ENCODE measurements at places on chromosomes 3 and 15. TPM values are rescaled to one million over a fixed set of nuclear protein-coding genes. Genes with fewer than 3 reads are reported as not detected.

Gene EPHA3
- polyA plus RNA-seq = 6.4 TPM

Gene SLC22A13
- polyA plus RNA-seq = 1.7 TPM

Gene KIF23
- 33.9 TPM for polyA plus RNA-seq

Gene FAM98B
- polyA plus RNA-seq = 97.1 TPM

Gene FSD2
- 0.15 TPM for polyA plus RNA-seq

Gene HYAL3
- polyA plus RNA-seq = 3.1 TPM

Gene PLCL2
- 16.6 TPM for polyA plus RNA-seq

- peak; percentile 56 for DNase-seq
These were observed 36.1 kb downstream of the BNC1 start for GRCh38 chr15:83248151-83249029.

GRCh38 chr3:82143661-82144412 lies 382.4 kb upstream of the GBE1 start:
- no peak for DNase-seq

- DNase-seq = no peak
These were observed 121.7 kb upstream of the GADL1 start for GRCh38 chr3:31016196-31016595.

GRCh38 chr3:73547427-73548248 lies 77.1 kb downstream of the PDZRN3 start:
- peak; percentile 40 for DNase-seq

DNA sequence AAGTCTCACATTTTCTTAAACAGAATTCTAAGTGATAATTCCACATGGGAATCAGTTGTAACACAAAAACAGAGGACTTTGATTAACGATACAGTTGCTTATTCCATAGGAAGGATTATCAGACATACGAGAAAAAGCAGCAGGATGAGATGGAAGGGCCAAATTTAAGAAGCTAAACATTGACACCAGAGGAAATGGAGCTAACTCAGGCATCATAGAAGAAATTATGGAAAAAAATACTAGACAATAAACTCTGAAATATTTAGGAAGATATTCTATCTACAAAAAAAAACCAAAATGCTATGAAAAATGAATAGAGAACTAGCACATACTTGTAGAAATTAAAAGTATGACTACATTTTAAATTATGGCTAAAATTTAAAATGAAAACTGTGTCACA lies 776.1 kb downstream of the ROBO1 start:
- DNase-seq = no peak

GRCh38 chr3:101340591-101340990 lies 20.2 kb upstream of the IMPG2 start:
- no peak for DNase-seq

GRCh38 chr3:183392186-183393034 lies 36.0 kb downstream of the MCF2L2 start:
- no peak for DNase-seq

- DNase-seq = no peak
These were observed 109.2 kb upstream of the ROBO2 start for GRCh38 chr3:76930712-76931111.

DNA sequence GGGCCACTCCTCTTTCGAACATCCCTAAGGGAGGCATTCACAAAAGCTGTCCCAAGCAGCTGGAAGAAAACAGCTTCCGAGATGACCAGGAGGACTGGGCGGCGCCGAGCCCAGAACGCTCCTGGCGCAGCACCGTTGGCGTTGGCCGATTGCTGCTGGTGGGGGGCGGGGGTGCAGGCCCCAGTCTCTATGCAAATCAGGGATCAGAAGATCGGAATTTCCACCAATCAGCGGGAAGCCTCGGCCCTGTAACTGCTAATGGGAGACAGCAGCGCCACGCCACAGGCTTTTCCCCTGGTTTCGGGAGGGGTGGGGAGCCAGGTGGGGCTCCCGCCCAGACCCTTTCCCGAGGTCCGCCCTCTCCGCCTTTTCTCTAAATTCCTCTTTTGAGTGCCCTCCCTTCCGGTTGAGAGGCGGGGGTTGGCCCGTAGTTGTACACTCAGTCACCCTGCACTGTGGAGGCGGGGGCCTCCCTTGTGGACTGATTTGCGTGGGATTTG lies 27.0 kb downstream of the HMCES start:
- peak; percentile 59 for DNase-seq

DNA sequence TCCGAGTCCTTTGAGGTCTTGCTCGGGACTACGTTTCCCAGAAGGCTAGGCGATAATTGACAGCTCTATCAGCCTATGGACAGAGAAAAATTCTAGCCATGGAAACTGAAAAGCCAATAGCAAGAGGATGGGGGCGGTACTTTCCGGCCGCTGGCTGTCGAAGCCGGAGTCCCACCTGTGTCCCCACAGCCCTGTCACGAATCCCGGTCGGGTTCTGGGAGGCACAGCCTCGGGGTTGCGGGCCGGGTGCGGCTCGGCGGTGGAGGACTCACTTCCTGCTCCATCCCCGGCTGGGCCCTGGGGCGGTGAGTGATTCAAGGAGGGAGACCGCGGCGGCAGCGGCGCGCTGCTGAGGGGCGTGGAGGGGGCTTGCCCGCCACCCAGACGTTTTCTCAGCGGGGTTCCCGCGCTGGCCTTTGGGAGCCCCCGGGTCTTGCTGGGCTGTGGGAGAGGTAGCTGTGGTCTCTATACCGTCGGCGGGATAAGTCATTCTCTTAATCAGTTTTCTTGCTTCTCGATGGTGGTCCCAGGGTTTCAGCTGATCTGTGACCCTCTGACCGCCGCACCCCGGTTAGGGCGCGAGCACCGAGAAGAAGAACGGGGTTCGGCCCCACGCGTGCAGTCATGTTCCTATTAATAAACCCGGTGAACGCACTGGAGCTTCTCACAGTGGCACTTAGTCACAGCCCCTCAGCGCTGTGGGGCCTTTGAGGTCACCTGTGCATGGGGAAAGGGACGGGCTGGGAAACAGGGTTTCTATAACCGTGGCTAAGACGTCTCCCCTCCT lies at the start of gene ZNF774:
ZNF774 (plus strand) TSS at position 178 of the 787 bp plus-strand sequence. CDS start 2,377 bp downstream, outside the sequence.
- peak; percentile 98 for DNase-seq

- DNase-seq = no peak
These were observed 321.5 kb upstream of the ICE2 start for GRCh38 chr15:60800299-60801072.

DNA sequence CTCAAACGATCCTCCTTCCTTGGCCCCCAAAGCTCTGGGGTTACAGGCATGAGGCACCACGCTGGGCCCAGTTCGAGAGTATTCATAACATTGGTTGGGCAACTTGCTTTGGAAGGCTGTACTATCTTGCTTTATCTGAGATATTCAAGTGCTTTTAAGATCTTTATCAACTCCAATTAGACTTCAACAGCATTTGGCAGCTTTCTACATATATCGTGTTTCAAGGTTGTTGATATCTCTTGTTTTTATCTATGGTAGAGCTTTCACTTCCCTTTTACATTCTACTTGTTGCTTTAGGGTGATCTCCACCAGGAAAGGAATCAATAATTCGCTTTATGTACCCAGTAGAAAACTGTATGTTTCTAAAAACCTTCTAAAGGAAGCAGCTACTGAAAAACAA lies 395.3 kb downstream of the IL5RA start:
- no peak for DNase-seq

DNA sequence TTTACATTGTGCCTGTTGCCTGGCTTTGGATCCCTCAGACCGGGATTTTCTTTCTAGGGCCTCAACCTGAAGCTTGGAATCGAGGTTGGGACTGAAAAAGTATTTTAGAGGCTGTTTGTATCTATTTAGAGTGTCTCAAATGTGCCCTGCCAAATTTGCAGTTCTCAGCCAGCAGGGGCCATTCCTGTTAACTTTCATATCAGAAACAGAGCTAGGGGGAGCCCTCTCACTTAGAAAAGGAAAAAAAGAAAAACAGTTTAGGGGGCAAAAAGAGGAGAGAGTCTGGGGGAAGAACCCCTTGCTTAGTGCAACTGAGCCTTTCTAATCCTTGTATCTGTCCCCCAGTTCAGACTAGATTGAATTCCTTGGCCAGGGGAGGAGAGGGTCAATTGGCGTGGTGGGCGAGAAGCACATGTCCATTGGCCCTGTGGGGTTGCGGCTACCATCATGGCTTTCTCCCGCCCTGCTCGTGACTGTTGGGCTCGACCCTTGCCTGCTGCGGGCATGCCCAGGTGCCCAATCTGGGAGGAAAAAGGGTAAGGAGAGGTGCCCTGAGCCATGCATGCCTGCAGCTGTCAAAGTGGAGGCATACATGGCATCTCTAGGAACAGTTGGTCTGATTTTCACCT lies 101.6 kb downstream of the CFAP44 start:
- no peak for DNase-seq

DNA sequence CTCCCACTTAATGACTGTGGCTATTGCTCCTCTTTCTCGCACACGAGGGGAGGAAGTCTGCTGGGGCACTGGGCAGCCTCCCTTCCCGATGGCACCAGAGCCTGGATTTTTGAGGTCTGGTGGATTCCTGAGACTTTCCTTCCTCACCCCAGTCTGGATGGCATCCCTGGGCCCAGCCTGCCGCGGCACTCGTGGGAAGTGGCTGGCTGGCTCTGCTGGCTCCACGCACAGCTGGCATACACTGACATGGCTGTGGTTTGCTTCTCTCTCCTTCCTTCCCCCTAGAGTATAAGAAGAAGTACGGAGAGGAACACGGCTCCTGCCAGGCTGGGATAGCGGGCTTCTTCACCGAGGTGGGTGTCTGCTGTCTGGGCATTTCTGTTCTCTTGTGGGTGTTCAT lies 319.8 kb upstream of the LRRFIP2 start:
- DNase-seq = no peak

GRCh38 chr3:97692831-97693230 lies 71.7 kb upstream of the ARL6 start:
- DNase-seq = no peak

DNA sequence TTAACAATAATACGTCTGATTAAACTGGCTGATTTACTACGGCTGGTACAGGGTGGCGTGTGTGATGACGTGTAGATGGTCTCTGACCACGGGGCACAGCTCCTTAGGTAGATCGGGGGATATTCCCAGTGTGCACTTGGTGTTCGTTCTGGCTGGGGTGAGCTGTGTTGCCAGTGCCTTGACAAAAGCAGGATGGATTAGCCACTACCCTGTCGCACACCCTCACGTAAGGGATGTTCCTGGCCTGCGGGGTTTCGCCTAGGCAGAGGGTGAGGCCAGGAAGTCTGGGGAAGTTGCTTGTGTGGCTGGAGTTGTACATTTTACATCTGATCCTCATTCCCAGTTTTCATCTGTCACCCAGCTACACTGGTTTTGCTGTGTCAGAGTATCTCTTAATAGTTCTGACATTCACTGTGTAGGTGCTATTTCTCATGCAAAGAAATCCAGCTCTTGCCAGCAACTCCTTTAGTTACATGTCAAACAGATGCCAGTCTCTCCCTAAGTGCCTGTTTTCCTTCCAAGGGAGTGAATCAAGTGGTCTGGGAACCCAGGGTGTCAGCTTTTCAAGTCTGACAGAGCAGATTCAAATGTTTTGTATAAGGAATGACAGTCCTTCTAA lies 66.1 kb upstream of the CCR4 start:
- DNase-seq = no peak

- DNase-seq = no peak
These were observed 158.2 kb downstream of the NTRK3 start for GRCh38 chr15:88098361-88098760.

GRCh38 chr3:70531838-70532489 lies 219.5 kb upstream of the MDFIC2 start:
- no peak for DNase-seq

GRCh38 chr3:54264050-54264449 lies 141.7 kb downstream of the CACNA2D3 start:
- no peak for DNase-seq

GRCh38 chr3:70702132-70702531 lies 389.7 kb upstream of the MDFIC2 start:
- no peak for DNase-seq

GRCh38 chr3:187051066-187051465 lies 88.2 kb downstream of the RPL39L start:
- DNase-seq = no peak

- DNase-seq = no peak
These were observed 43.2 kb upstream of the PPP4R2 start for GRCh38 chr3:72953325-72953956.

GRCh38 chr15:59274126-59274970 lies 67.7 kb downstream of the LDHAL6B start:
- DNase-seq = no peak

DNA sequence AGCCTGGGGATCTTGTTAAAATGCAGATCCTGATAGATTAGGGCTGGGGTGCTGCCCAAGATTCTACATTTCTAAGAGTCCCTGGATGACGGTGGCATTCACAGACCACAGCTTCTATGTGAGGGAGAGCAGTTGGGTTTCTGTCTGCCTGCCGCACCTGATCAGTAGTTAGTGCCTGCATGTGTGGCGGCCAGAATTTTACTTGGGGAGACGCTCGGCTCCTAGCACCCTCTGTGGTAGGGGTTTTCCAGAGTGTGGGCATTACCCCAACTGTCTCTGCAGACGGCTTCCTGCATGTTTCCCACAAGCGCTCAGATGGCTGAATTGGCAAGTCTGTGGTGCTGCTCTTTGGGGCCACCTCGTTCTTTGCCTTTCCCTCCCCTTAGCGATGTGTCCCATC lies 8.3 kb downstream of the GHRL start:
- no peak for DNase-seq

DNA sequence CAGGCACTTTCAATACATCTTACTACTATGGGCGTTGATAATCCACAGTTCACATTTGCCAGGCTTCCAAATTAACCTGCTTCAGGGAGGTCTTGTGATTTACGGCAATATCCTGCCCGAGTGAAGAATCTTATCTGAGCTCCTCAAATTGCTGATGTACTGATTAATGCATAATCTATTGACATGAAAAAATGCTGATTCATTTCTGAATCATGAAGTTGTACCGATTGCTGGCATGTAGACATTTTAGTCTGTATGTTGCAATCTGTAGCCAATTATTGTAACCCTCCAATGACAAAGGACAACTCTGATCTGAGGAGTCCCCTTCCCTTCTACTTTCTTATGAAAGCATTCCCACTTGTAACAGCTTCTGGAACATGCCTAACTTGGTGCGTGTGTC lies 97.2 kb downstream of the SEC22A start:
- DNase-seq = no peak

GRCh38 chr15:48090666-48091065 lies 30.1 kb upstream of the SLC24A5 start:
- no peak for DNase-seq

DNA sequence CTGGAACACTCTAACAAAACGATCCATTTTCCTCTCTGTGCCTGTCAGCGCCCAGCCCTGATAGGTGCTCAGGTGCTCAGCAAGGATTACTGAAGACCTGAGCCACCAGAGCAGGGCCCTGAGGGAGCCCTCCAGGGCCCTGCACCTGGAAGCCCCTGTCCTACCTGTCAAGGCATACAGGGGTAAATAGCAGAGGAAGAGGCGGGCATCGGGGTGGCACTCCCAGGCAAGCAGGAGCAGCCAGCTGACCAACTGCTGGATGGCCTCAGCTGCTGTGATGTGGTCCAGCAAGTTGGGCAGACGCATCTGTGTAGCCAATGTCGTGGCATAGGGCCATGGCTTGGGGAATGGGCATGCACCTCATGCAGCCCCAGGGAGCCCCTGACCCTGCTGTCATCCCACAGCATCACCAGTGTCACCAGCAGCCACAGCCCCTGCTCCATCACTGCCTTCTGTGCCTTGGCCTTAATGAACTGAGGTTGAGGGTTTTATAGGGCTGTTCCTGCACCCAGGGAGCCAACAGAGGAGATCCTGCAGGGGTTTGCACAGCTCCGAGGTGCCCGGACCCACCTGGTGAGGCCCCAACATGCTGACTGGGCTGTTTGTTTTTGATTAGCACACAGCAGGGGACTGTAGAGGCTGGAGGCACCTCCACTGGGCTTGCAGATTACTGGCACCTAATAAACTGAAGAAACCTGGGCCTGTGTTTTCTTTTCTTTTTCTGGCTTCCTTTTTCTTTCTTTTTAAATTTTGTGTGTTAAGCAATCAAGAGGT lies 7.9 kb upstream of the WDR6 start:
- no peak for DNase-seq

GRCh38 chr3:107512108-107512507 lies 10.7 kb upstream of the BBX start:
- no peak for DNase-seq
